ENCODE measurements at places on chromosomes 6 and 20.

GRCh38 chr6:40500227-40500626 lies 86.9 kb downstream of the LRFN2 start:
- DNase-seq = no peak

DNA sequence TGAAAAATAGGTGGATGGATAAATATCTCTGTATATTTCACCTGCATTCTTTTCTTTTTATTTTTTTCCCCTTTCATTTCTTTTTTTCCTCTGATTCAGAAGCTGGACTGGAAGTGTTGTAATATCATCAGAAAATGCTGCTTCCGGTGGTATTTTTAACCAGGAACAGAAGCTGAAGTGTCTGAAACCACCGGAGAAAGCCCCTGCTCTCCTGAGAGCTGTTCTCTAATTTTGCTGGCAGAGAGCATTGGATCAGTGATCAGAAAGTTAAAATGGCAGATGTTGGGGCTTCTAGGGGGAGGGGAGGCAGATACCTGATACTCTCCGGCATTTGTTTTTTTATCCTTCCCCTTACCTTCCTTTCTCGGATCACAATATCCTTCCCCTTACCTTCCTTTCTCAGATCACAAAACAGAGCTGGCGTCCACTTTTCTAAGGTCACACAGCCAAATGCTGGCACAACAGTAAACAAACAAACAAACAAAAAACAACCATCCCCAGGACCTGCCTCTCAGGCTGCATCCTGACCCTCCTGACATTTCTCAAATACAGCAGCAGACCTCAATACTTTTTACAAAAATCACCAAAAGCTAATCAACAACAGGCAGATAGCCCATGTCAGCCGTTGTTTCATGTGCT lies 143.2 kb upstream of the ZNF217 start:
- DNase-seq = no peak

DNA sequence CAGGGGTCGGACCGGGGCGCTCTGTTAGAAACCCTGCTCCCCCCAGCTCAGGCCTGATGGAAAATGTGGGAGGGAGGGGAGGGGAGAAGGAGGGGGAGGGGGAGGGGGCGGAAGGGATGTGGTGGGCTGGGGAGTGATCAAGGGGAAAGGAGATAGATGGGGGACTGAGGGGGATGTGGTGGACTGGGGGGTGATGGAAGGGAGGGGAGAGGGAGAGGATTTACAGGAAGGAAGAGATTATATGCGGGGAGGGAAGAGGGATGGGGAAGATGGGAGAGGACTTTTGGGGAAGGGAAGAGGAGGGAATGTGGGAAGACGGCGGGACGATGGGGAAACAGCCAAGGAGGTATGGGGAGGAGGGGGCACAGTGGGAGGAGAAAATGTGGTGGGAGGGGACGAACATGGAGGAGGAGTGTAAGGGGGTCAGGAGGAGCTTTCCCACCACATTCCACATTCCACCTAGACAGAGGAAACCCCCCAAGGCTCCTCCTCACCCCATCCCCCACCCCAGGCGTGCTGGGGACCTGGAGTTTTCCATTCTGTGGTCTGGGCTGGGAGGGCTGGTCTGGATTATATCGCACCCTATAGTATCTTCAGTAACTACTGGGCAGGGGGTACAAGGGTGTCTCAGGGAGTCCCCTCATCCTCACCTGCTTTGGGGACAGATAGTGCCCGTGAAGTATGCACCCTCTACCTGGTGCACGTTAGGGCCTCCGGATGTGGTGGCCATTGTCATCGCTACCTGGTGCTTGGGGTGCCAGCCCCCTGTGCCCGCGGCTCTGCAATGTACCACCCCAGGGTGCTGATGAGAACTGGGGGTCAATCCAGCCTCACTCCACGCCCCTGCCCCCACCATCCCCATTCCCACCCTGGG lies 578 bp upstream of the PTGIS start:
- DNase-seq = no peak

DNA sequence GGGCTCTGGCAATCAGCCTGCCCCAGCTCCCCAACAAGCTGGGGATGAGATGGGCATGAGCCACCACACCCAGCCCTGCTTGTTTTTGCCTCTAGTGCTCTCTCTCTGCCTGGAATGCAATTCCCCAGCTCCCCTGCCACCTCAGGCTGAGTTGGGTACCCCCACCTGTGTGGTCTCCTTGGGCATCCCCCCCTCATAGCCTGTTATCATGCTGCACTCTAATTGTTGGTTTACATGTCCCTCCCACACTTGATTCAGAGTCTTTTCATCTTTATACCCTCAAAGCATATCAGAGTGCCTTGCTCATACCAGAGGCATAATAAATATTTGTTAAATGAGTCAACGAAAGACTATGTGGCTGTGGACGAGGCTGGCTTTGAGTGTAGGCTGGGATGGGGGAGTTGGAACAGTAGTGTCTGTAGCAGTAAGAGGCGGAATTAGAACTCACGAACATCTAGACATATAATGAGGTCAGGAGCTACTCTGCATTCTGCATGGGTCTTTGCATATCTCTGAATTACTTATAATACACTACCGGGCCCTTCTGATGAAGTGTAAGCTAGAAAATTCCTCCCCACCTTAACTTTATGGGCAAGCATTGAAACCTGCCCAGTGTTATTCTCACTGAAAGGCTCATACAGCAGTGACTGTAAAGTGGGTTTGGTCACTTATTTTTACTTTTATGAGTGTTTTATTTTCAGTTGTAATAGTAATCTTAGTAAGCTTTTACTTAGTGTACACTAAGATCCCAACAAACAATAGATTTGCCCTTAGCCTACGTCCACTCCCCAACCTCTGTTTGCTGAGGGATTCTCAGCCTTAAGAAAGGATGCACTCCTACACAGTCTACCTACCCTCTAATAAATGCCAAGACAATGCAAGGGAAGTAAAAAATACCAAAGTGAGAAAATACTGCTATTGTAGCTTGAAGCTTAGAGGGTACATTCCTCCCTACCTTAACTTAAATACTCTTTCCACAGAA lies 58.7 kb downstream of the EDN1 start:
- no peak for DNase-seq

DNA sequence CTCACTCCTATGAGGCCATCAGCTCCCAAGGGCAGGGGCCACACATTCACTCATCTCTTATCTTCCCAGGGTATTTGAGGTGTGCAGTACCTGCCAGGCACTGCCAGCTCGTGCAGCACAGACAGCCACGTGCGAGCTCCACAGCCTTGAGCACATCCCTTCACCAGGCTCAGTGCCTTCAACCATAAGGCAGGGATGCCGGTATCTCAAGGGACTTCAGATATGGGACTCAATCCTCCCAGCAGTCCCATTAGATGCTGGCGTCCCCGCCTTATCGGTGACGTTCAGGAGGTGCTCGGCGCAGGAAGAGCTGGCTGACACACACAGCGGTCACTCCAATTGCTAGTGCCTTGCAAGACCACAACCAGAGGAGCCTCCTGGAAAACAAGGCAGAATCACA lies 47.0 kb downstream of the EZR start:
- no peak for DNase-seq

- DNase-seq = no peak
Observed at GRCh38 chr6:143529095-143529494, 17.6 kb upstream of the FUCA2 start.

DNA sequence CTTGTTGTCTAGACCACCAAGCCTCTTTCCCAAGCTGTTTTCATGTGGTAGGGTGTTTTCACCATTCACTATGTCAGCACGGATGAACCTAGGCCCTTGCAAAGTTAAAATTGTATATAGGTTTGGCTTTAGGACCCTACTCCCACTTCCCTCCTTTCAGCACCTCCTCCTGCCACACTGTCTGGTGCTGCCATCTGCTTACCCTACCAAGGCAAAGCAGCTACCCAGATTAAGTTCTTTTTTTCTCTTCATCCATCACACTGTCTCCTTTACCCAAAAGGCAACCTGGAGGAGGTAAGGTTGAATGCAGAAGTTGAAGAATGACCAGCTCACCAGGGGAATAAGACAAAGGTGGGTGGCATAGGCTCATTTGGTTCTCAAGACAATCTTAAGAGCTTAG lies 184.0 kb downstream of the CDC5L start:
- DNase-seq = no peak
